Urothelium cell line (cell line): ENCODE measurements at places on chromosomes 2 and 18.

- DNase-seq, result no peak
Measured at GRCh38 chr18:3715231-3716080, 265.5 kb downstream of the TGIF1 start.

DNA sequence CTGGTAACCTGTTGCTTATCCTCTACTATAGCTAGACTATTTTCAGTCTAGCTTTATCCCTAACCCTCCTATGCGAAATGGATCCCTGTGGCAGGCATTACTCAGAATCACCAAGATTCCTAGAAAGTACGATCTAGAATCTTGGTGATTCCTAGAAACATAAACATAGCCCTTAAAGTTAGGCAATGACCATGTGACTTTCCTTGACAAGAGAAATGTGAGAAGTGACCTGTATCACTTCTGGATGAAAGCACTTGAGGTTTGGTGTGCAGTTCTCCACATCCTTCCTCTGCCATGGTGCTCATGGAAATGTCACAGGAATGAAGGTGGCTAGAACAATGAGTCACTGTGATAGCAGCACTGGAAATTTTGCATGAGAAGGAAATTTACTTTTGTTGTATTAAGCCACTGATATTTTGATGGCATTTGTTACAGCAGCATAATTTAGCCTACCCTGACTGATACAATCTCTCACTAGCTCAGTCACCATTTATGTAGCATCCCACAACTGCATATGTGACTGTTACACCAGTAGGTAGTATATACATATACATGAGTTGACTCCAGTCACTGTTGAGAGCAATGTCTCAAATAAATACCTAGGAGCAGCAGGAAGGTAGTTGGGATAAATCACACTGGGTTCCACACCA, 68.3 kb upstream of the MAPRE2 start:
- DNase-seq, result no peak

DNA sequence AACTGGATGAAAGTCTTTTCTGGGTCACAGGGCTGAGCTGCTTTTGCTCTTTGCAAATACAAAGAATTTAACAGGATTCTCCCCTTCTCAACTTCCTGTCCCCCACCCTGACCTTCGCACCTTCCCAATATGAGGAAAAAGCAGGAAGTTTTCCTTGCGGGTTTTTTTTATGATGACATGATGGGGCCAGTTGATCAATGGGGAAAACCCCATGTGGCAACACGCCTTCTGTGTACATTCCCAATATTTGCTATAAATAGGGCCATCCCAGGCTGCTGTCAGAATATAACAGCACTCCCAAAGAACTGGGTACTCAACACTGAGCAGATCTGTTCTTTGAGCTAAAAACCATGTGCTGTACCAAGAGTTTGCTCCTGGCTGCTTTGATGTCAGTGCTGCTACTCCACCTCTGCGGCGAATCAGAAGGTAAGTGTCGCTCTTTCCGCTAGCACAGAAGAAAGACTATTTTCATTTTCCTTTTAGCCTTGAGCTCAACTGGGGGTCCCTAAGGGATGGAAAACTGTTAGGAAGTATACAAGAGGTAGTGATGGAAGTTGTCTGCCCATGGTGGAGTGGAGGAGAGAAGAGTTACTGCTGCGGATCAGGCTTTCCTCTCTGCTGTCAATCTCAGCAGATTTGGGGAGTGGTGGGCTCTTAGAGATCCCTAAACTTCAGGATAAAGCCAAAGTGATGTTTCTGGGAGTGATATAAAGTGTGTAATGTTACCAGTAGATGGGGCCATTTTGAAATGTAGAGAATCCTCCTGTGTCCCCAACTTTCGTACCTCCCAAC, at the start of gene CCL20:
Gene CCL20, plus strand, starts transcription at position 281 of the 792 bp plus-strand sequence. Its CDS starts 70 bp downstream, at position 351.
- DNase-seq, result no peak

DNA sequence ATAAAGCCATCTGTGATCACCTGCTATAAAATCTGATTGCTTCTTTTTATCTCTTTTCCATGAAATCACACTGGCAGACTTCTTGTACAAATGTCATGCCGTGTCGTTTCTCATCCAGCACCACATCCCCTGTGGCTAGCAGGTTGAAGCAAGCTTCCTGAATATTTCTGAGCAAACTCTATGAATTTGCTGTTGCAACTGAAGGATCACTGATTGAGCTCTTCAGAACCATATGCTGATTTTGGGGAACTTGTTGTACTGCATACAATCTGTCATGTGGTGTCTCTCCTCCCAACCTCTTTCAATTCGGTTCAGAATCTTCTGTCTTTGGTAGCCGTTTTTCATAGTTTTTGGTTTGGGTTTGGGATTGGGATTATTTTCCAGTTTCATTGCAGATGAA, 57.7 kb upstream of the RBMS1 start:
- no peak for DNase-seq

DNA sequence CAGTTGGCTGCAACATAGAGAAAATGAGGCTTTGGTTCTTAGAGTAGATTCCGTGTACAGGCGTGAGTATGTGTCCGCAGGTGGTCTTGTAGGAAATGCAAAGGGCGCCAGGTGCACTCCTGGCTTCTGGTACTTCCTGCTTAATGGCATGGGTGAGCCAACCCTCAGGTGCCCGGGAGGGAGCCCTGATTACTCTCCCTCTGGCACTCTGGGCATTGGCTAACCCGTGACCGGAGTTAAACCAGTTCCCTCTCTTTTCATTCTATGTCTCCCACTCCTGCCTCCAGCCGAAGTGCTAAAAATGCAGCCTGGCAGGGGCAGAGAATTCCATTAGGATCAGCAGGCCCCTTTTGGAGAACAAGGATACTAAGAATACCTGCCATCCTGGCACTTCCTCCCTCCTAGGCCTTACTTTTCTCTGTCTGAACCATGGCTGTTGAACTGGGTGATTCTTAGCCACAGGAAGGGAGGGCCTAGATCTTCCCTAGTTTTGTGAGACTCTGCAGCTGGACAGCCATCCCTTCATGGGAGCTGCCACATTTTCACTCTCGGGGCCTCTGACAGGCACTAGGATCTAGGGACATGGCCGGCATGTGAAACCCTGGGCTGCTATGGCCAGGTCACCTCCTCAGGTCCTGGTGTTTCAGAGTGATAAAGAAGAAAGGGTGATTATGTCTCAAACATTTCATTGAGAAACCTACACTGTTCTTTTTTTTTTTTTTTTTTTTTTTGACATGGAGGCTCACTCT, 6.5 kb downstream of the MERTK start:
- no peak for DNase-seq

GRCh38 chr2:98484121-98484557, 39.5 kb downstream of the INPP4A start:
- DNase-seq, result no peak

GRCh38 chr2:108927936-108928659, 60.9 kb downstream of the EDAR start:
- DNase-seq, result peak; percentile 76
